Caudate nucleus (tissue), 63 donors: ENCODE measurements at places on chromosomes 2 and 18.

GRCh38 chr2:120396013-120396860 is 50.3 kb downstream of the INHBB start:
- no peak for DNase-seq

- DNase-seq: no peak
These were observed 39.7 kb downstream of the HPCAL1 start for GRCh38 chr2:10342245-10342951.

DNA sequence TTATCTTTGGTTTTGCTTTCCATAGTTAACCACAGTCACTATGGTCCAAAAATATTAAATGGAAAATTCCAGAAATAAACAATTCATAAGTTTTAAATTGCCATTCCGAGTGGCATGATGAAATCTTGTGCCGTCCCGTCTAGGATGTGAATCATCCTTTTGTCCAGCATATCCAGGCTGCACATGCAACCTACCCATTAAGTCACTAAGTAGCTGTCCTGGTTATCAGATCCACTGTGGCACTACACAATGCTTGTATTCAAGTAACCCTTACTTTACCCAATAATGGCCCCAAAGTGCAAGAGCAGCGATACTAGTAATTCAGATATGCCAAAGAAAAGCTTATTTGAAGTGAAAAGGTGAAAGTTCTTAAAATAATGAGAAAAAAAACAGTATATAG is 10.7 kb downstream of the USP34 start:
- DNase-seq: no peak

DNA sequence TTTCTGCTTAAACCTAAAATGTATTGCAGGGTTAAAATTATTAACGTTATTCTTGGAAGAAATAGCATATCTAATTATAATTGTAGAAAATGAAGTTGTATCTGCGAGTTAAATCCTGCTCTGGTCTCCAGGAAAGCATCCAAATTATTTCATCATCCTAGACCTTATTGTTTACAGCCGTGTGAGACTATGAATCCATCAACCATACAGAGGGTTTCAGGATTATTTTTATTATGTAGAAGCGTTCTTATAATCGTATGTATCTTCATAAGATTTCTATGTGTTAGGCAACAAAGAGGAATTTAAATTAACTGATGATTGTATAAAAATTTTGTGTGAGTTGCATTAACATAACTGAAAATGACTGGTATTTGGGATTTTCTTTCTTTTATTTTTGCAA is 14.5 kb upstream of the DSC3 start:
- DNase-seq: no peak

DNA sequence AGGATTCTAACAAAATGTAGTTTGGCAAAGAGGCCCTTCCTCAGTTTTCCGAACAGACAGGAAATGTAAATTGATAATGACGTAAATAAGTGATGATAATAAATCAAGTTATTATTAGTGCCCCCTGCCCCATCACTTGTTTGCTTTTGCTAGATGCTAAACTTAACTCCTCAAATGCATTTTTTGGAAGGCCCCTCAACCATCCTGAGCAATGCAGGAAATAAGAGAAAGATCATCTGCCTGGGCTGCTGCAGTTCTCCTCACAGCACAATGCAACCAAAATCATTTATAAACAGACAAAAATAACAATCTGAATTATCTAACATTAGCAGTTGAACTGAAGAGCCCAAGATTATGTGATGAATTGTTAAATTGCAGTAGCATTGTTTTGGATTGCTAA is 62.6 kb upstream of the PSMD14 start:
- no peak for DNase-seq
